ENCODE measurements at places on chromosomes 2 and 18.

- no peak for DNase-seq
Observed at GRCh38 chr2:63681896-63682295, 93.1 kb downstream of the MDH1 start.

DNA sequence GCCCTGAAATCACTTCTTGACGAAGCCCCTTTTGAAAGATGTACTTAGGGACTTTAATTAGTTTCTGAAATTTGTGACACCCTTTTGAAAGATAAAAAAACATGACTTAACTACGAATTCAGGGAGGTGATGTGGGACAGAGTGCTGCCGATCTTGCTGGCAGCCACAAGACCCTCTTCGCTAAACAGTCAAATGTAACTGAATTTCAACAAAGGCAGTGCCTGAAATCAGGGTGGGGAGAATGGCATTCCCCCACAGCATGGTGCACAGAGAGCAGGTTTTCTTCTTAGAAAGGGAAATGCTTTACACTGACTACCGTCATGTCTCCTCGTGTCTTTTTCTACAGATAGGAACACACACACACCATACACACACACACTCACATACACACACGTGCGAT, 640.2 kb upstream of the POU3F3 start:
- no peak for DNase-seq

GRCh38 chr18:48035556-48035860, 105.0 kb upstream of the SMAD2 start:
- no peak for DNase-seq

- no peak for DNase-seq
Observed at GRCh38 chr2:70725505-70725904, 42.5 kb downstream of the ADD2 start.

DNA sequence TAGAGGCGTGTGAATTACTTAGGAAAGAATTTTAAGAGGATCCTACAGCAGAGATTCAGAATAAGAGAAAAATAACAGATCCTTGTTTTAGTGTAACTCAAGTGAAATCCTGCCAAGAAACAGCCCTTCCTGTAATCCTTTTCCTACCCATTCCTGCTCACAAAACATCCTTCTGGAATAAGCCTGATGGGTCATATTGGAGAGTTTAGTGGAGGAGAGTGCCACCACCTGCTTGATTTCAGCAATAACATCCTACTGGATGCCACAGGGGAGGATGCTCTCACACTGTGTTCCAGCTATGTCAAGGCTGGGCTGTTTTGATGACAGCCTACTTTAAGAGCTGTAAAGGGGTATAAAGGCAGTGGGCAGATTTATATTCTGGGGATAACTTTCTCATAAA, 54.8 kb upstream of the CCDC178 start:
- no peak for DNase-seq

- no peak for DNase-seq
Observed at GRCh38 chr2:165479856-165480255, 10.4 kb downstream of the CSRNP3 start.
